SJSA1 (cell line): ENCODE measurements at places on chromosomes 5 and 9.

DNA sequence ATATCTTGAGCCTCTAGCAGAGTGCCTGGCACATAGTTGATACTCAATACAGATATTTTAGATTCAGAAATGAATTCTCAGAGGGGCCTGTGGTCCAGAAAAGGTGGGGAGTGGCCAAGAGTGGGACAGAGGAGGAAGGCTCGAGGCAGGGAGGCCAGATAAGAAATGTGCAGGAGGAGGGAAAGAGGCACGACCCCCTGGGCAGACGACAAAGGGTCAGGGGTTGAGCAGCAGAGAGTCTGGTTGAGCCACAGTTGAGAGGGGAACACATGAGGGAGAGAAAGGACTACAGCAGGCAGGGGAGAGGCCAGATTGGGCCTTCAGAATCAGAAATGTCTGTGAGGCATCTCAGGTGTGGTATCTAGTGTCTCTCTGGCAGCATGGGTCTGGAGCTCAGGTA, 89.1 kb downstream of the PSD2 start:
- no peak for DNase-seq

DNA sequence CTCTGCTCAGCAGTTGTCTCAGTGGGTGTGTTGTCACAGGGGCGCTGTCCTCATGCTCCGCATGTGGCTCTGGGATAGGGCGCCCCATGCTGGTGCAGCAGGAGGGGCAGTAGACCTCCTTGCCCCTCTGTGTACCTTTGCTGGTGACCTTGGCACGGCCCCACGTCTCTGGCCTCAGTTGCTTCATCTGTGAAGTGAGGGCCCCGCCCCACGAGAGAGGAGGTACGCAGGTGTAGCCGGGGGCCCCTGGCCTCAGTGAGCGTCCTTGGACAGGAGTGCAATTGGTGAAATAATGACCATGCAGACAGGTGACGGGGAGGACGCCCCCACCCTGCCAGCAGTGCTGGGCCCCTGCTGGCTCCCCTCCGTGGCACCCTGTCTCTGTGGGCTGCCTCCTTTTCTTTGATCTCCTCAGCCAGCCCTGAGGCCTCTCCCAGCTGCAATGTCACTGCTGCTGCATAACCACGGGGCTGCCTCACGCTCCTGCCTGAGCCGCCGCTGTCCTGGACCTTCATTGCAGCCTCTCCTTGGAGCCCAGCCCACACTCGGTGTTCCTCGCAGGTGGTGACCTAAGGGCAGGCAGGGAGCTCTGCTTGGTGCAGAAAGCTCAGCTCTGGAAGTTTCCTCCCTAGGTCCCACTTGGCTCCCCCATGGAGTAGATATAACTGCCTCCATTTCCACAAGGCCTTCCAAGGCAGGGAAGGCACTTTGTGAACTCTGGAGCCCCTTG, 57.3 kb downstream of the PHF2 start:
- peak; percentile 36 for DNase-seq

DNA sequence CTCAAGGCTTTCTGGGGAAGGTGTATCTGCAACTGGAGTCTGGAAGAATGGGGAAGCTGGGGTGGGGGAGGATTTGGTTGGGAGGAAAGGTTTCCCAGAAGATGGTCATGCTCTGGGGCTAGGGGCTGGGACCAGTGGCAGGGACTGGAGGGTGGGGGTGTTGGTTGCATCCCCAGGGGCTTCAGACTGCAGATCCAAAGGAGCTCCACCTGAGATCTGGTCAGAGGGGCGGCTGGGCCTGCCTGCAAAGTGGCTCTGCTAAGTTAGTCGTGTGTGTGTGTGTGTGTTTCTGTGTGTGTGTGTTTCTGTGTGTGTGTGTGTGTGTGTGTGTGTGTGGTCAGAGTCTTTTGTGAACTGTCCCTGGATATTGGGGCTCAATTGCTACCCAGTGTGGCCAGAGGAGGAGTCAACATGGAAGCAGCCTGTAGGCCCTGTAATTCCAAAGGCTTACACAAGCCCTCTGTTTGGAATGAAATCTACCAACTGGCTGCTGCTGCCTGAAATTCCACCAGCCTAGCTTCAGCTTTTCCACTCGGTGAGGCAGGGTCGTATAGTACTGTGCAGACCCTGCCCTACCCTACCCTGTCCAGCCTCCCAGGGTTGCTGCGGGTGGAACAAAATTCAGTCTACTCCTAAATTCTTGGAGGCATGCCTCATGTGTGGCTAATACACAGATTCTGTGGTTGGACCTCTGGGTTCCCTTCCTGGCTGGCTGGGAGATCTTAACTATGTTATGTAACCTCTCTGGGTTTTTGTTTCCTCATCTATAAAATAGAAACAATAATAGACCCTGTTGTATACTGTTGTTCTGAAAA, 12.5 kb upstream of the SYNPO start:
- DNase-seq = no peak

DNA sequence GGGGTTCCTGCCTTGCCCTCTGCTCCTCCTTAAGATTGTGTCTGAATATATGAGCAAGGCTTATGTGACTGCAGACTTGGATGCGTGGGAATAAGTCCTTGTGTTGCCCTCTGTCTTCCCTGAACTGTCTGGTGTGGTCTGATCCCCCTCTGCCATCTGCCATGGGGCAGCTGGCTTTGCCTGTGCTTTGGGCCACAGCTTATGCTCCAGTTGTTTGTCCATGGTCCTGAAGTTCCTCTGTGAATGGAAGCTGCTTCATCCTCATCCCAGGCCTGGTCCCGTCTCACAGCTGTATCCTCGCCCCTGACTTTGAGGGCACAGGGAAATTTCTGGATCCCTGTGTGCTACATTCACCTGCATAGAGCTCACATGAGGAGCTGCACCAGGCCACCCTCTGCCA, 14.7 kb downstream of the IL31RA start:
- DNase-seq = no peak

GRCh38 chr5:162496100-162496808, 428.7 kb downstream of the GABRG2 start:
- no peak for DNase-seq

DNA sequence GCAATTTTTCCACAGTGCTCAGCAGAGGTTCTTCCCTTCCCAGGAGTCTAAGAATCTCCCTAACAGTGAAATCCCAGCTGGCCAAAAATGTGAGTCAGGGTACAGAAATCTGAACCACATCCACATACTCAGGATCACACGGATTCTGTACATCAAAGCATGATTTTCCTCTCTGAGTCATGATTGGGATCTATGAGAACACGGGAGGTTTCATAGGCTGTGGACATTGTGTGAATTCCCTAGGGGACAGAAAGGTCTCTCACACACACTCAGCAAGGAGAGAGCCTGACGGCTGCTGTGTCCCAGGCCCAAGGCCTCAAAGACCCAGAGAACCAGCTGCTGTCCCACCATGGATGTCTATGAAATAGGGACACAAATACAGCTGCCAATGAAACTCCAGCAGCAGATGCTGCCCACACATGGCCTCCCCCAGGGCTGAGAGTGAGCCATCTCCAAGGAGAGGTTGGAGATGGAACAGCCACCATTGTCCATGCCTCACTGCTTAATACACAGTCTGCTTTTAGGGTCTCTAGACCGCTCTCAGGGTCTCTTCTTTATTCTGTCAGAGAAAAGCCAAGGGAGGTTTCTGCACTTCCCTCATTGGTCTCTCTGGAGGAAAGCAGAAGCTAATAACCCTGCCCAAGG, 102.7 kb downstream of the ADAMTS12 start:
- DNase-seq = peak; percentile 61

- no peak for DNase-seq
Measured at GRCh38 chr9:132672413-132672690, 2.1 kb downstream of the GTF3C4 start.

GRCh38 chr5:68395302-68395701, 179.7 kb downstream of the PIK3R1 start:
- DNase-seq = no peak

- DNase-seq = no peak
Measured at GRCh38 chr5:178516504-178517235, 73.5 kb downstream of the COL23A1 start.

DNA sequence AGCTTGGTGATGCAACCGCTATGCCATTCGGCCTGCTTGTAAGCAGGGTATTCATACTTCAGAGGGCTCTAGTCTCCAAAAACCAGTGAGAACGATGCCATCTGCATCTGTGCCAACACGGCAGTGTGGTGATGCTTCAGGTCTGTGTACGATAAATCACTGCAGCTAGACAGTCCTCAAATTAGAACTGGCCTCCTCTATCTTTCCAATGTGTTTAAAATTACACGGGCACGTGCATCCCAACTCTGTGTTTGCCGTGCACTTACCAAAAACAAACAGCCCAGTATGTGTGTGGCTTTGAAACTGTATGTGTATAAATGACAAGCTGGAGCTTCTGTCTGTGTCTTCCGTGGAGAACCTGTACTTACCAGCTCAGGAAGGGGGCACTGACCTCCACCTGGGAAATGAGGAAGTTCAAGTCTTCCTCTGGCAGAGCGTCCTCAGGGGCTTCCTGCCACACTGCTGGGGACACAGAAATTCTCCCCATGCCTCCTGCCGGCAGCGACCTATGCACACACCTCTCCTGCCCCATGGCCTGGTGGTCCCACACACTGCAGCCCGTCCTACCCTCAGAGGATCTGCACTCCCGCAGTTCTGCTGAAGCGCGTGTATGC, 12.3 kb downstream of the MED10 start:
- DNase-seq = peak; percentile 35

DNA sequence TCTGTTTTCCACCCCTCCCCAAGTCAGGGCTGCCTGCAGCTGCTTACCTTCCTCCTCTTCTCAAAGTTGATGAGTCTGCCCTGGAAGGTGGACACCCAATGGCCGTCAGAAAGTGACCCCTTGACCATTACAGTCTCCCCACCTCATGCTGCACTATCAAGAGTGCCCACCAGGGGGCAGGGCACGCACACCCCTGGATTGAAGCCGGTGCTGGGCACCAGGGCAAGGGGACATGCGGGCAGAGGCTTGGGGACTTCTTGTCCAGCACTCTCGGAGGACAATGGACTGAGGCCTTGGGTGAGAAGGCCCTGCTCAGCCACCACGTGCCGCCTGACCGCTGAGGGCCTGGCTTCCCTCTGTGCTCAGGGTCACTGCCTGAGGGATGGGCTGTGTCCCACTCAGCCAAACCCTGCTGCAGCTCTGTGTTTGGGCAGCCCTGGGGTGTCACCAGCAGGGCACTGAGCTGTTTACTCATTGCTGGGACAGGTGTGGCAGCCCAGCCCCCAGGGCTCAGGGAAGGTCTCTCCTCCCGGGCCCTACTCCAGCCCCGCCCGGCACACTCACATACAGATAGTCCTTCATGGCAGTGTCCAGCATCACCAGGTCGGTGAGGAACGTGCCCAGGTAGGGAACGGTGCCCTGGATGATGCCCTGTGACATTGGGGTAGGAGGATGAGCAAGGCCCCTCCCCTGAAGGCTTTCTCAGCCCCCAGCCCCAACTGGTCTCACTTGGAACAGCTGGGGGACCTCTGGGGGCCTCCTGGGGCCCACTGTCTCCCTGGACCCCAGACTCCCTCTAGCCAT, 17.7 kb downstream of the RALGDS start:
- peak; percentile 71 for DNase-seq

DNA sequence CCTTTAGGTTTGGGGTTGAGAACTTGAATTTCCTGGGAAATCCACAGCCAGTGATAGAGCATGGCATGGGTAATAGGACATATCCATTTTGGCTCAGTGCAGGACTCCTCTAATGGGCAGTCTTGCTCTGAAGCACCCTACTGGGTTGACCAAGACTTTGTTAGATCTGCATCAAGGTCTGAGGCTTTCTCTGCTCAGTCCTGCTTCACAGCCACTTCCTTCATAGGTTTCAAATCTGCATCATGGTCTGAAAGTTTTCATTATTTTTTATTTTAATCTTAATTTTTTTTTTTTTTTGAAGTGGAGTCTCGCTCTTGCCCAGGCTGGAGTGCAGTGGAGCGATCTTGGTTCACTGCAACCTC, 36.5 kb downstream of the KIF2A start:
- no peak for DNase-seq

DNA sequence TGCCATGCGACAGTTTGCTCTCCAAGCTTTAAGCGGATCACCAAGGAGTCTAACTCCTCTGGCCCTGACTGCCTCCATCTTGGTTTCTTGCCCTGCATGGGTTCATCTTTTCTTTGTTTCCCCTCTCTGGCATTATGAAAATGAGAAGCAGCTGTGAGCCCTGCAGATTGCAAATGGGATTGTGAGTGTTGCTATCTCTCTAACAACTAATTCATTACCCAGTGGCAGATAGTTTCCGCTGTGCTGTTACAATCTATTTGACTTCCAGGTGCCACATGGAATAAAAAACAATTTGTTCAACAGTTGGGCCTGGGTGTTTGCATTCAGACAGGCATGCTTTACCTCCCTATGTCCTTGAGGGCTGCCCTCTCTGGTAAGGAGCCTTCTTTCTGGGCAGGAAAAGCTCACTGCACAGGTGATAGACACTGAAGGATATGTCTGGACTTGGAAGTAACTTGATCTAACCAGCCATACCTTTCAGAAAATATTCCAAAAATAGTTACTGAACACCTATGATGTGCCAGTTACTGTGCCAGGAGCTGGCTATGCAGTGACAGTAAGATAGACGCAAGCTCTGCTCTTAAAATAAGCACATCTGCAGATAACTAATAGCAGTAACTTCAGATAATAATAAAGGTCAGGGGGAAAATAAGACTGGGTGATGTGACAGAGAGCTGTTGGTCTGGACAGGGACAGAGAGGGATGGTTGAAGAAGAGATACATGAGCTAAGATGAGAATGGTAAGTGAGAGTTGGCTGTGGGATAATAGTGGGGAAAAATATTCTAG, 40.1 kb downstream of the GRIA1 start:
- no peak for DNase-seq

DNA sequence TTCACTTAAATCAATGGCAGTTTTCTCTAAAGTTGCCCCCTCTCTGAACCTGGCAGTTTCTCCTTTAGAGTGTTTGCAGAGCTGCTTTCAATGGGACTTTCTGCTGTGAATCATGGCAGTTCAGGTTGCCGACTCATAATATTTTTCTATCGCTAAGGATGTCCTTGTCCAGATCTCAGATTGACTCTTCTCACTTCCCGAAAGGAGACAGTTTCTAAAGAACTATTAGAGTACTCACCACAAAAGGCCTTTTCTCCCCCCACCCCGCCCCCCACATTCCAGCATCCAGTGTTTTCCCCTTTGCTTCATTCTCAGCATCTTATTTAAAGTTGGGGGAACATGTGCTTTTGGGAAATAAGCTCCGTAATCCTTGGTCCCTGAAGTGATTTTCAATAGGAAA, 443.5 kb upstream of the KLF4 start:
- no peak for DNase-seq

GRCh38 chr9:121776739-121777637, 125.6 kb downstream of the DAB2IP start:
- DNase-seq = no peak

DNA sequence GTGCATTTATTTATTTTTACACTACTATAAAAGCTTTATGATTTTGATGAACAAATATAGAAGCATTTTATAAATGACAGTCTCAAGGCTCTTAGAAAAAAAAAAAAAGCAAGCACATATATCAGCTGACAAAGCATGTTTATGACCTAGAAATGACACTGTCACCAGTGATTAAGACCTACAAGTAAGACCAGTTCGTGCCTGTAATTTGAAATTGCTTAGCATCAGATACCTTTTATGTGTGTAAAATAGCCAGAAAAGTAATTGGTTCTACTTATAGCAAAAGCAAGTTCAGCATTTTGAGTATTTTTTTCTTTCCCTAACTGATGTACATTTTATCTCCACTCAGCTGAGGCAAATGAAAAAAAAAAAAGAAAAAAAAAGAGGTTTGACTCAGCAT, 808.4 kb downstream of the CDH18 start:
- DNase-seq = no peak
